ENCODE measurements at places on chromosomes 1 and 21. TPM values are rescaled to one million over a fixed set of nuclear protein-coding genes. Genes with fewer than 3 reads are reported as not detected.

DNA sequence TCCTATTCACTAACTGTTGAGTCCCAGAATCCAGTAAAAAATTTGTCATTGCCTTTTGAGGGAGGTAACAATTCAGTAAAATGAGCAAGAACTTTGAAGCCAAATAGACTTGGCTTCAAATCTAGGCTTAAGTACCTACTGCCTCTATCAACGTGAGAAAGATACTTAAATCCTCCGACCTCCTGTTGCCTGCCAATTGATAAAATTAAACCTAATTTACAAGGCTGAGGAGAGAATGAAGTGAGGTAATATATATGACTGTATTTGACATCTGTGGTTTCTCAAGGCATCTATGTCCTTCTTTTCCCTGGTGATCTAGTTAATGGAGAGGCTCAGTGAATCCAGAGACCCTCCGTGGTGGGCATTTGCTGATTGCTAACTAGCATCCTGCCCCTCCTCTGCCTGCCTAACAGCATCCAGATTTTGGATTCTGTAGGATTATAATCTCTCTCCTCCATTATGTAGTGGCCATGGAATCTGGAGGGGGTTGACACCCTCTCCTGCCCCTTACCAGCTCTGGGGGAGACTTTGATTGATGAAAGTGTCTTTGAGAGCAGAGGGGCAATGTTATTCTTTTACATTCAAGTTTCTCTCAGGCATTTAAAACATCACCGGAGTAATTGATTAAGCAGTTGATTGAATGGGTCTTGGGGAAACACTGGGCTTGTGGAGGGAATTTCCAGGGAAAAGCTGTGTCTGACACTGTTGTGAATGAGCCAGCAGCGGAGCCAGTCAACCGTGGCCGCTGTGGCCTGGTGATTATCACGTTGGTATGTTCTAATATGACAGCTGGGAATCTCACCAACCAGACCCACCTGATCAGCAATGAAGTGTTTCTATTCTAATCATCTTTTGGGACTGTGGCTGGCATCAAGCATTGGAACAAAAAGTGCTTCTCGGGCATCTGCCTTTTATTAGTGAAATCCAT lies 140.7 kb upstream of the FAM78B start:
- DNase-seq = no peak

B3GALT5 gene
- total RNA-seq = 0.62 TPM

DNA sequence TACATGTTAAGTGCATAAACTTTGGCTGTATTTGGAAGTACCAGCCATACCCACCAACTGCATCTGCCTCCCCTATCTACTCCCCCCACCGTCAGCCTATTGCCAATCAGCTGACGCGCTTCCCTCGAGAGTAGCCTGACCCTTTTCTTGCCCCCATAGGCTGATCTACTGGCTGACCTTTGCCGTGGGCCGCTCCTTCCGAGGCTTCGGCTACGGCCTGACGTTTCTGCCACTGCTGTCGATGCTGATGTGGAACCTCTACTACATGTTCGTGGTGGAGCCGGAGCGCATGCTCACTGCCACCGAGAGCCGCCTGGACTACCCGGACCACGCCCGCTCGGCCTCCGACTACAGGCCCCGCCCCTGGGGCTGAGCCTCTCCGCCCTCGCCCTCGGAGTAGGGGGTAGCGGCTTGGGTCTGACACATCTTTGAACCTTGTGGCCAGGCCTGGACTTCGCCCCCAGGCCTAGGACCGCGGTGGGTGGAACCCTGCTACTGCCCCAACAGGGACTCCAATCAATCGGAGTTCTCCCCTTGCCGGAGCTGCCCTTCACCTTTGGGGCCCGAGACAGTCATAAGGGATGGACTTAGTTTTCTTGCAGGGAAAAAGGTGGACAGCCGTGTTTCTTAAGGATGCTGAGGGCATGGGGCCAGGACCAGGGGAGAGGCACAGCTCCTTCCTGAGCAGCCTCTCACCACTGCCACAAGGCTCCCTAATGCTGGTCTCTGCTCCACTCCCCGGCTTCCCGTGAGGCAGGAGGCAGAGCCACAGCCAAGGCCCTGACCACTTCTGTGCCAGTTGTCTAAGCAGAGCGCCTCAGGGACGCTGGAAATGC lies 4.0 kb downstream of the GLMP start:
- DNase-seq = peak; percentile 78

DNA sequence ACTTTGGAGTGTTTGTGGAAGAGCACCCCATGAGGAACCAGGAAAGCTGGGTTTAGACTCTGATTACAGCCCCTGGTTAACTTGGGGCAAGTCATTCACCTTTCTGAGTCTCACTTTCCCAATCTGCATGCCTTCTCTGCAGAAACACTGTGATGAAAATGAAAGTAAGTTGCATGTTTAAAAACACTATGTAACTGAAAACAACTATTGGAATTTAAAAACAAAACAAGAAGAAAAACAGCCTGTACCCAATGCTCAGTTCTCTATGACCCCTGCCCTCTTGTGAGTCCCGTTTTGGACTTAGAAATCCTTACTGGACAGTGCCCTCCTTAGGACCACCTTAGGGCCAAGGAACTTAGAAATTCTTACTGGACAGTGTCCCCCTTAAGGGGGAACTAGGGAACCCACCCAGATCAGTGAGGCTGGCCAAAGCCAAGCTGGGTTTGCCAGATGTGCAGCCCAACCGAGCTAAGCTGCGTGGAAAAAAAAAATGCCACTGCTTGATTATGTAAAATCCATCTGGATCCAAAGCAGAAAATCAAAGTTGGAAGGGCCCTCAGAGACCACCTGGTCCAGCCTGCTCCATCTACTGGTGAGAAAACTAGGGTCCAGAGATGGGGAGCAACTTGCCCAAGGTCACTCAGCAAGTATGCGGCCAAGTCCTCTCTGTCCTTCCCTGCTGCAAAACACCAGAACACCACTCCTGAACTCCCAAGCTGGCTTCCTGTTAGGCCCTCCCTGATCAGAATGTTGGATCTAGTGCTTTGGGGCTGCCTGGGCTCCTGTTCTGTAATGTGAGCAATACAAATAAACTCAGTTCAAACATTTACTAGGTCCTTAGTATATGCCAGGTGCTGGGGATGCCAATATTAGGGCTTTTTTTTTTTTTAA lies 77.7 kb downstream of the MRPL37 start:
- no peak for DNase-seq

TRNAU1AP gene
- 39.8 TPM for total RNA-seq

ARMH1 gene
- total RNA-seq = 2.8 TPM

DNA sequence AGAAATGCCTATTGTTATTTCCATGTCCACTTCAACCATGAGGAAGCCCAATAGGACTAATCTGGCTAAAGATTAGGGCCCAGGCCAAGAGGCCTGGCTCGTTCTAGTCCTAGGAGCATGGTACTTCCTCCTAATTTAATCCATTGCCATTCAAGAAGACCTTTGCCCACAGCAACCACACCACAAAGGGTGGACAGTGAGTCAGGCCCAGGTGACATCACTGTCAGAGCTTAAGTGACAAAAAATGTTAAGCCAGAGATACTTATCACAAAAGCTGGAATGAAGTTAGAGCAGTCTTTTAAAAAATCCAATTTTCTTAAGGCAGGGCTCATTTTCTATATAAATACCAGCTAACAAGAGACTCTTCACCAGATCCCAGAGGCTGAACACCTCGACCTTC lies at the start of gene SPRR3:
Gene SPRR3, plus strand, starts transcription at position 368 of the 400 bp plus-strand sequence. CDS start 1,272 bp downstream, outside the sequence.
- no peak for DNase-seq

PRELP gene
- 0.16 TPM for total RNA-seq

- DNase-seq = no peak
Observed at GRCh38 chr1:234778221-234779159, 168.5 kb upstream of the IRF2BP2 start.

SLFNL1 gene
- 0.94 TPM for total RNA-seq

DNA sequence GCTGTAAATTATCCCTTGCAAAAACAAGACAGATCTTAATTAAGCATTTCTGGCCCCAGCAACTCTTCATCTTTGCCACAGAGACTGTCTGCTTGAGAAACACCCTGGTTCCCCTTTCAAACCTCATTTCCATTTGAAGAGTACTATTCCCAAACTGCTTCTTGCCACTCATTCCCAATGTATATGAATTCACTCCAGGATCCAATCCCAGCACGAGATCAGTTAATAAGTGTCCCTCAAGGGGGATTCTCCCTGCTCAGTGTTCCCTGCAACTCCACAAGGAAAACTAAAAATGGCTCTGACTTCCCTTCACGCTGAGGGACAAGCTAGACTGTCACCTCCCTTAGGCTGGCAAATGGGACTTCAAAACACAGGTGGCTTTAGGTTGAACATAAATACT lies 173.2 kb downstream of the SIPA1L2 start:
- no peak for DNase-seq

- DNase-seq = no peak
Observed at GRCh38 chr1:87806379-87807094, 477.9 kb downstream of the LMO4 start.

RXFP4 gene
- total RNA-seq = not detected

GRCh38 chr1:162113419-162113818 lies 43.9 kb downstream of the NOS1AP start:
- DNase-seq = no peak

DIP2A gene
- total RNA-seq = 26.8 TPM

FMO5 gene
- 0.62 TPM for total RNA-seq

GRCh38 chr1:212701910-212702309 lies 2.3 kb upstream of the BATF3 start:
- no peak for DNase-seq

CGN gene
- 3.1 TPM for total RNA-seq

Measured in occipital lobe (tissue), 3 donors.